ENCODE measurements at places on chromosomes 2 and 18.

GRCh38 chr2:241599615-241600014 is 37.3 kb downstream of the THAP4 start:
- DNase-seq: no peak

DNA sequence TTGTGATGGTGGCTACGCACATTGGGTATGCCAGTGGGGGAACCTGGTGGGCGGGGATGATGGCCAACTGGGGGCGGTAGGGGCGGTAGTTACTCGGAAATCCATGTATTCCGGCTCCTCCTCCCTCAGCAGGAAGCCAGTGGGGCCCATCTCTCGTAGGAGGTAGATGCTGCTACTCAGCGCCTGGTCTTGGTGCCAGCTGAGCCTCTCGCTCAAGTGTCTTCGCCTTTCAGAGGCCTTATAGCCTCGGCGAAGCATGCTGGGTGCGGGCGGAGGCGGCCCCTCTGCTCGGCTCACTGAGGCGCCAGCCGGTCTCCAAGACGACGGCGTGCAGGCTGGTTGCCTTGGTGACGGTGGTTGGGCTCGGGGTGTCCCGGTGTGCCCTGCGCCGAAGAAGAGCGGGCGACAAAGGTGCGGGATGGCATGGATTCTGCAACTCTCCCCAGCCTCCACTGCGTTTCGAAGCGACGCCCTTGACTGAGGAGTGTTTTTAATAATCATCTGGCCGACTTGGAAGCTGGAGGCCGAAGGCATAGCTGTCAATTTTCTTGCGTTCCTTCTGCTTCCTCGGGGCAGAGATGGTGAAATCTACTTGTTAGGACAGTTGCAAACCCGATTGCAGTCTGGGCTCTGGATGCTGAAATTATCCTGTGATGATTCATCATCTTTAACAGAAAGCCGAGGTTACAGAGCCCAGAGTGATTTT is at the start of gene ZSWIM2:
Gene ZSWIM2, minus strand, starts transcription at position 298 of the 706 bp plus-strand sequence. Its CDS starts 40 bp downstream, at position 258.
- no peak for DNase-seq

- no peak for DNase-seq
Observed at GRCh38 chr2:170461889-170462288, 253.2 kb upstream of the SP5 start.

- no peak for DNase-seq
Observed at GRCh38 chr2:85648619-85649018, 19.4 kb downstream of the SFTPB start.

GRCh38 chr2:142769761-142770160 is 107.7 kb upstream of the KYNU start:
- DNase-seq: no peak

DNA sequence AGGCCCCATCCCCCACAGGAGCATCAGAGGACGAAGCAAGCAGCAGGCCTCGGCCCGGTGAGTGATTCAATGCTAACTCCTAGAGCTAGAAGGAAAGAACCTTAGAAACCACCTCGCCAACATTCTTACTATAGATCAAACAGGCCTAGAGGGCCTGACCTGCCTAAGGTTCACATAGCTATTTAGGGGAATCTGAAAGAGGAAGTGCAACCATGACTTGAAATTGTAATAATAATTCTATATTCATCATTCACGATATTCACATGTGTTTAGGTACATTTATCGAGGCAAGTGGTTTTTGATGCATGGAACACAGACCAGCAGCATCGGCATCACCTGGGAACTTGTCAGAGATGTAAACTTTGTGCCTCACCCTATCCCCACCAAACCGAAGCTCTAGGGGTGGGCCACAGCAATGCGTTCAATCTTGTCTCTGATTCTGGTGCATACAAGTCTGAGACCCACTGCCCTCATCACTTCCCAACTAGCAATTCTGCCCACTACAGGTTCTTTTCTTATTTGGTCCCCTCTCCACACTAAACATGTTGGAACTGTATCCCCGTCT is 78.0 kb upstream of the DNMT3A start:
- no peak for DNase-seq

- DNase-seq: no peak
Observed at GRCh38 chr2:177327009-177327408, 62.5 kb upstream of the NFE2L2 start.

- no peak for DNase-seq
Observed at GRCh38 chr2:158732573-158733429, 62.3 kb upstream of the DAPL1 start.

DNA sequence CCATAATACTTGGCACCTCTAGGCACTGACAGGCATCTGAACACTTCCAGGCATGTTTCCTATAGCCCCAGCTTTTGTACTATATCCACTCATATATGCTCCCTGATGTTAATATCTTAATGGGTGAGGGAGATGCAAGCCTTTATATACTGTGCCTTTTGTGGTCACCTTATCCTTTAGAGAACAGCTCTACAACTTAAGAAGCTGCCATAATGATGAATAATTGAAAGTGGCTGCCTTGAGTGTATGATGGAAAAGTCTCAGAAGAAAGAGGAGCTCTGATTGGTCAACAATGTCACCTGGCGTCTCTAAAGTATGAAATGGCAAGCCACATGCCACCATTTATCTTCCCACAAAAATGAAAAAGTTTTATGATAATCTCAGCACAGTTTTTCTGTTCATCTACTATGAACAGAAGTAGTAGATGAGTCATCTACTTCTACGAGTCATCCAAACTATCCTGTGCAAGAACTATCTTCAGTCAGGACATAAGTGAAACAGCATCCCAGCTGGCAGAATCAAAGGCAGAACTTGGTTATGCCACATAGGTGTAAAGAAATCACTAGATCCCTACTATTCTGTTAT is 997.9 kb upstream of the CELF4 start:
- DNase-seq: no peak

DNA sequence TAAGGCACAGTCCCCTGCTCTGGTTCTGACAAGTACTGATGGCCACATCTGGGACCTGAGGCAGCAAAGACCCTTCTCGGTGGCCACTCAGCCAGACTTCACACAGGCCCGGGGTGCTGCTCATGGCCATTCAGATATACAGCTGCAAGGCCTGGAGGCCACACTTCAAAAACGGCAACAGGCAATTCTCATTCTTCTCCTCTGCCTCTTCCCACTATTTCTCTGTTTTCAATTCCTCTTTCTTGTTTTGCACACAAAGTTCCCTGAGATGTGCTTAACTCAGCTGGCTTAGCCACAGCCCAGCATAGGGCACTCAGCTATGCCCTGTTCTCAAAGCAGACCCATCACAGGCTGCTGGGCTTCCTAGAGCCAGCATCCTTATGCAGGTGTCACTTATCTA is 29.9 kb downstream of the PTPN18 start:
- no peak for DNase-seq

GRCh38 chr2:109129356-109129920 is 433 bp downstream of the SH3RF3 start:
- no peak for DNase-seq

DNA sequence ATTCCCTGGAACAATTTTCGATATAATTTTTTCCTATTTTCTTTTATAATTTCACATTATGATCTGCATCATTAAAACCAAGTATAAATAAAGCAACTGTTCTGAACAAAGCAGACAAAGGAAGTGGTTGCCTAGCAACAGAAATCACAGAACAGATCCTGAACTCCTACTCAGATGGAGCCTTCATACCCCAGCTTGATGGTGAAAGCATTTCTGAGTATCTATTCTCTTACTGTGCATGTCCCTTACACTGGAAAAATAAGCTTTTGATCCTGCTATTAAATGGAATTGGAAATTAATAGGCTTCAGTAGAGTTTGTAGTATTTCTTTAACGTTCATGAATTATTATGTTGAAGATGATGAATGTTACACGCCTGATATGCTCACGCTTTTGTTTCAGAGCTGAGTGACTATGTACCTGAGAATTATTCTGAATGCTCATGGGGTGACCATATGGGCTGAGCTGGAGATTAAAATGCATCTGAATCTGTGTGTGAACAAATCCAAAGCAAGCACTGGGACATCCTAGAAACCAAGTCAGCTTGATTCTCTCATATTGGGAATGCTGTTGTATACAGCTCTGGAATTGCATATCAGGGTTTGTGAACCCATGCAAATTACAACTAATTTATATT is 254.0 kb downstream of the KCNJ3 start:
- DNase-seq: no peak

Measured in activated CD8-positive, alpha-beta memory T cell treated with anti-CD3 and anti-CD28 coated beads for 1 hour (primary cell).